ENCODE measurements at places on chromosomes 1 and 21.

GRCh38 chr1:204286831-204287421, 72.8 kb downstream of the PLEKHA6 start:
- no peak for DNase-seq

DNA sequence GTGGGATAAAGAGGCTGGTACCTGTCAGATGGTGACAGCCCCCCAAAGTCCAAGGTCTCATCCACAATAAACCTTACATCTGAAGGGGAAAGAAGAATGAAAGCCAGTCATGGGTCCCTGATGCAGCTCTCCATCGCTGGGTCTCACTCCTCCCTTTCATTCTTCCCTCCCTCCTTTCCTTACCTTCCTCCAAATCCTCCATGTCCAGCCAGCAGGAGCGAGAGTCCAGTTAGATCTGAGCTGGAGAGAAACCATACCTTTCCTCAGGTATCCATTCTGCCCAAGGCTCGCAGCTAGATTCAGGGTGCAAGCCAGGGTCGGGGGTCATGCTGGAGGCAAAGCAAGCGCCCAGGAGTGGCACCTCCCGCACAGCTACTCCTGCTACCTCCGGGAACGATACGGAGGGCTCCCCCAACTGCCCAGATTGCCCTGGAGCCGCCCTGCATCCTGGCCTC, 421 bp downstream of the PSRC1 start:
- DNase-seq = no peak

- DNase-seq = no peak
Observed at GRCh38 chr1:44929531-44929930, 56.9 kb downstream of the EIF2B3 start.

DNA sequence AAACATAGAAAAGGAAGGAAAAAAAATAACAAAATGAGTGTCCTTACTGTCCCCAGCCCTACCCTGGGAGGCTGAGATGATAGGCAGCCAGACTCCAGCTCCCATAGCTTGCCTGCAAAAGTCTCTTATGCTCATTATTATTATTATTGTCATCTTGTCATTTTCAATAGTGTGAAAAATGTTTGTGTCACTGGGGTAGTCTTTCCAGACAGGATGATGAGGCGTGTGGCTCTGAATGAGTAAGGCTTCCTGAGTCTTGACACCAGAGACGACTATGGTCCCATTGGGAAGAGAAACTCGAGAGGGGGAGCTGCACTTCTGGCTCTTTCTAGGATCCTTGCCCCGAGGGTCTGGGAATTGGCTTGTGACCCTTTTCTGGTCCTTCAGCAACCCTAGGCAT, 1.1 kb upstream of the CYB561D1 start:
- no peak for DNase-seq

DNA sequence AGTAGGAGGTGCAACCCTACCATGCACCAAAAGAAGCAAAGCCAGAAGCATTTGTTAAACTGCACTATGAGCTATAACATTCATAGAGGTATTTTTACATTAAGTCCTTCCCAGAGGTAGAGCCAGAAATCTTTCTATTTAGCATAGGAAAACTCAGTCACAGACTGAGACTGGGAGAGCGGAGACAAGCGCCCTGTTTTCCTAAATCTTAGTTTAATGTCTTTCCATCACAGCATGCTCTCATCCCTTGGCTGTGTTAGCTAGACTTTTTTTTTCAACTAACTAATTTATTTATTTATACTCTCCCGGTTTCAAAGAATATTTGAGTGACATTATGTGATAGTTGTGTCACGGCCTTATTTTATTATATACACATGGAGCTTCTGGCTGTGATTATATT, 304.1 kb downstream of the LMX1A start:
- DNase-seq = no peak

- DNase-seq = no peak
Observed at GRCh38 chr1:242468784-242469183, 55.7 kb downstream of the PLD5 start.

DNA sequence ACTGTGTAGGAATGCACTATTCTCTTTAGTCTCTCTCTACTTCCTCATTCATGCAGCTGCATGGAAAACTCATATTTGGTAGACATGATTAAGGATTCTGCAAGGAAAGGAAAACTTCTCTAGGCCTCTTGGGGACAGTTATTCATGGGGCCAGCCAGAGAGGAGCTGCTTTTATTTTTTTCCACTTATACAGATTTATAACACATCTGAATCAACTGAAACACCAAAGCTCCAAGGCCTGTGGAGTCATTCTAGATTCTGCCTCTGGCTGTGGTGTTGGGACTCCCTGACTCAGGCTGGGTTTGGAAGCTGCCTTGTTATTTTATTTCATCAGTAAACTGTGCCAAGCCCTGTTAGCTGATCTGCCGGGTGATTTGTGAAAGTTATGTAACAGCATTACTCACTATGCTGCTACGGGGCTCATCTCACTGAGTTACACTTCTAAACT, 83.9 kb upstream of the EDEM3 start:
- no peak for DNase-seq

- no peak for DNase-seq
Observed at GRCh38 chr1:115980156-115980555, 3.8 kb downstream of the SLC22A15 start.

- DNase-seq = no peak
Observed at GRCh38 chr21:19807201-19807600, 1191.0 kb upstream of the NCAM2 start.

DNA sequence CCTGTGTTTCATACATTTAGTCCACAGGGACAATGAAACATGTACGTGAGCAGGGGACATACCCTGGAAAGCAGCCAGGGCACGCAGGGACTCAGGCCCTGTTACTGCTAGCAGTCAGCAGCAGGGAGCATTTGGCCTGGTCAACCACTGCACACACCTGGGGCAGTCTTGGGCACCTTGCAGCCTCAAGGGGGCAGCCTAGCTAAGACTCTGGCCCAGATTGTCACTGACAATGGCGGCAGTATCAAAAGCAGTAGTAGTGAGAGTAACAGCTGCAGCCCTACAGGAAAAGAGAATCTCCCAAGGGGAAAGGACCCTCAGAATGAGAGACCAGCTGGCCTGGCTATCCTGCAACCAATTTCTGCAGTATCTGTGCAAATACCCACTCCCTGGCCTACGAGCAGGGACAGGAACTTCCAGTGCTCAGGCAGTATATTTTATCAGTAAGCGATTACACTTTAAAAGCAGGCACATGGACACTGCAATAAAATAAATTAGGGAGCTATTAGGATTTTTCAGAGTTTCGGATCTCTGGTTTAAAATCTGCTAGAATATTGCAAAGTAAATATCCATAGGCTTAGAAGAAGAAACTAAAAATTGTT, 475.6 kb downstream of the LTN1 start:
- DNase-seq = no peak

- DNase-seq = no peak
Observed at GRCh38 chr21:27369978-27370571, 403.2 kb upstream of the ADAMTS5 start.

GRCh38 chr1:39050001-39050400, 23.9 kb downstream of the NDUFS5 start:
- DNase-seq = no peak

GRCh38 chr1:56787330-56787729, 31.9 kb downstream of the FYB2 start:
- no peak for DNase-seq

GRCh38 chr1:8516278-8516777, 198.4 kb downstream of the SLC45A1 start:
- no peak for DNase-seq

GRCh38 chr1:61058483-61059245, 23.7 kb upstream of the NFIA start:
- no peak for DNase-seq

DNA sequence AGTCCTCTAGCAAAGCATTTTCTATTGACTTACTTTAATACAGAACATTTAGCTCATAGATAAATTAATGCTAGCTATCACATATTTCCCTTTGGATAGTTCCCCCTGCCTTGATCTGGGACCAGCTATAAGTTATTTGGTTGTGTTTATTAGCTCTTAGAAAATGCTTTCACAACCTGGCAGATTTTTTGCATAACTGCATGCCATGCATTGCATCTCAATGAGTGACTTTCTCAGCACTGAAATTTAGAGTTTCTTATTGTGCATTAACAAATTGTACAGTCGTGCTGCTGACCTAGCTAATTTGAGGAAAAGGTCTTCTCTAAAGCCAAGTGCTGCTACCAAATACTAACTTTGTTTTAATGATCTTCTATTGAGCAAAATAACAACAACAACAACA, 164.8 kb downstream of the PLPPR5 start:
- DNase-seq = no peak

DNA sequence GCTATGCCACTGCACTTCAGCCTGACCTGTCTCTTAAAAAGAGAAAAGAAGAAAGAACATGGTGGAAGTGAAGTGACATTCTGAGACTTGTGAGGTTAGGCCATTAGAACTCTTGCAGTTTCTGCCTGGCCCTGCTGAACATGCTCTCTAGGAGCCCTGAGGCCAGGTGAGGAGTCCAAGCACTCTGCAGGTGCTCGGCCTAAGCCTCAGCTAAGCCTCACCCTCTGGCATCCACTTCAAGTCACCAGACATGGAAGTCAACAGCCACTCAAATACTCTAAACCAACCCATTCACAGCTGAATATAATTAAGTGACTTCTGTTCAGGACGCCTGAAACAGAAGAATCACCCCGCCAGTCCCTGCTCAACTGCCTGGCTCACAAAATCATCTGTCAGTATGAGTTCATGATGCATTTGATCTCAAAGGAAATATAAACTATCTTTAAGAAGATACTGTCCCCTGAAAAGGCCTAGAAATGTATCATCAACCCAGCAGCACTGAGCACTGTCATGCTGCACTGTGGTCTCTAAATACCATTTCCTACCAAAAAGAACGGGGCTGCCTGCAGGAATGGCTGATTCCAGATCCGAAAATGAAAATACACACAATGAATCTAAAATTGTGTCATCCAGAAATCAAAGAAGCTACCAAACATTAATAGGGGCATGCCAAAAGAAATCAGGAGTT, 118.8 kb downstream of the PSMG1 start:
- DNase-seq = no peak

- DNase-seq = no peak
Observed at GRCh38 chr1:91806181-91806768, 79.7 kb downstream of the TGFBR3 start.

Measured in NCI-H1417 treated with DMSO at 0.1 percent for 48 hours (cell line).